ENCODE measurements at places on chromosomes 2 and 18. TPM values are rescaled to one million over a fixed set of nuclear protein-coding genes. Genes with fewer than 3 reads are reported as not detected.
A peak's percentile ranks its signal among the peaks of the same experiment; 100 is the strongest.

DNA sequence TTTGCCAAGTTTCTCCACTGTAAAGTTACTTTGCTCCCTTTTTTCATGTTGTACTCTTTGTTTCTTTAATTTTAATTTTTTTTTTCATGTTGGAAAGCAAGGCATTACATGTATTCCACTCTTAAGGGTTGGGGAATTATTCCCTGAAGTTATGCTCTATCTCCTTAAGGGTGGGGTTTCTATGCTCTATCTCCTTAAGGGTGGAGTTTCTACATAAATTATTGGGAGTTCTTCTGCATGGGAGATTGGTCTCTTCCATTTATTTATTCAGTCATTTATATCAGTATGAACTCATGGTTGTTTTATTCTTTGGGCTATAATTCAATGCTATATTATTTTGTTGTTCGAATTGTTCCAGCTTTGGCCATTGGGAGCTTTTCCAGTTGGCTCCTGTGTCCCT is 11.2 kb downstream of the MRPL33 start:
- DNase-seq, result no peak

The BOLL gene
- total RNA-seq, result not detected

The RAB6C gene
- not detected for total RNA-seq

The ITGB6 gene
- total RNA-seq, result not detected

The AGXT gene
- not detected for total RNA-seq

GRCh38 chr2:17460371-17461086 is 57.7 kb downstream of the RAD51AP2 start:
- no peak for DNase-seq

DNA sequence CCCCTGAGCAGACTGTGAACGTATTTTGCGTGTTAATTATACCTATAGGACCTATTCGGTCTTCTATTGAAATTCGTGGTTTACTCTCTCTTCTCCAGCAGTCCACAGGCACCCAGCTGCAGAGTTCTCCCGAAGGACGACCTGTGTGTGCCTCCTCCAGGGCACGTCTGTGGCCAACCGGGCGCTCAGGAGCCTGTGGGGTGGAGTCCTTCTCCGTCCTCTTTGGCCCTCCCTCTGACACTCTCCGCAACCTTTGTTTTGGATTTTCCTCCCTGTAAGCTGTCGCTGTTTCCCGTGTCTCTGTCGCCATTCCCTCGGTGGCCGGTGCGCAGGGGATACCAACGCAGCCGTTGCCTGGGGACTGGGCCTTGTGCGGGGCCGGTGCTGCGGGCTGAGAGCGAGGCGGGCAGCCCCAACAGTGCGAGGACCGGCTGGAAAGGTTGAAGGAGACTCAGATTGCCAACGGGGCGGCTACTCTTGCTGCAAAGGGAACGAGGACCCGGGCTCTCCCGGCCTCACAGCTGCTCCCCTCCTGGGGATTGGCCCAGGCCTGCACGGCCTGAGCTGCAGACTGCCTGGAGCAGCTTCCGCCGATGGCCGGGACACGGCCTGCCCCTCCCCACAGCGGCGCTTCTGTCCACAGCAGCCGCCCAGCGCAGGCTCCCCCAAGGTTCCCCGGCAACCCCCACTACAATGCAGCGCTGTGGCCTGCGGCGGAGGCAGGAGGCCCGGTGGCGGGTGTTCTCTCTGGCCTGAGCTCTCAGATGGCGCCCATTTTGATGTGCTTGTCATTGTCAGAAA is 221.0 kb downstream of the MTX2 start:
- DNase-seq, result no peak

- DNase-seq, result no peak
Observed at GRCh38 chr2:143905587-143905986, 614.3 kb downstream of the ZEB2 start.

DNA sequence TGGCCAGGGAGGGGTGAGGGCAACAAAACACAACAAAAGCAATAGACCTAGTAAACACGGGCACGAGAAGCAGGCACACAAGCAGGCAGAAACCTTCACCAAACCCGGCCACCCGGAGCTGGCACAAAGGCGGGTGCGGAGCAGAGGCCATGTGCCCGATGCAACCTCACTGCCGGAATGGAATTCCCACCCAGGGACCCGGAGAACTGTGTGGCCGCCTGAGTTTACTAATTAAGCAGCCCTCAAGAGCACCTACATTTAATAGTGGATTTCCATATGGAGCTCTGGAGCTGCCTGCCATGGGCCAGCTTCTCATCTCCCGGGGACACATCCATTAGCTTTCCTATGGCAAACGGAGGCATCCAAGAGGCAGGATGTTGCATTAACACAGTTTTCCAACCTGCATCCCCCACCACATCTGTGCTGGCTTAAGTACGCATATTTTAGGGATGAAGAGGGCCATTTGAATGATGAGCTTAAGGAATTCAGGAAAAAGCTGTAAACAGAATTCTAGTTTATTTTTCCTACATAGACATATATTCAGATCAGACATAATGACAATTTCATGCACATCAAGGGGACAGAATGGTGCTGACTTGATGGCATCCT is 104.5 kb upstream of the SMIM21 start:
- DNase-seq, result no peak

The IL36A gene
- not detected for total RNA-seq

GRCh38 chr2:25056098-25056821 is 14.4 kb downstream of the EFR3B start:
- no peak for DNase-seq

DNA sequence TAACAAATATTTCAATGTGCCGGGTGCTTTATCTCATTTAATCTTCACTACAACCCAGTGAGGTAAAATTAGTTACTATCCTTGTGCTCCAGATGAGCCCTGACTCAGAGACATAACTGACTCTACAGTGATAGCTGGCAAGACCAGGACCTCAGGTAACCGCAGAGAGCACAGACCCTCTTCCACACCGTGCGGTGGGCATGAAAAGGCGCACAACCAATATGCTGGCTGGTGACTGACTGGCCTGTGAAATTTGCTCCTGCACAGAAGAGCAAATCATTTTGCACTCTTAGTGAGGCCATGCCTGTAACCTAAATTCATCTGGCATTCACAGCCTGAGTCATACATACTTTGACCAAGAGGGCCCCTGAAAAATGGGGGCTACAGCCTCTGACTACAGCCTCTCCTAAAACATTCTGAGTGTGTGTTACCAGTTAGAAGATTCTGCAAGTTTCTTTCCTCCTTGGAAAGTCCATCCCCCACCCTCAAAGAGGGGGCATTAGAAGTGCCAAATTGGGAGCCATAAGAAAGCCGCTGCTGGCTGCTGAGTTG is 22.4 kb upstream of the MSGN1 start:
- DNase-seq, result no peak

GRCh38 chr2:234156326-234156725 is 105.8 kb downstream of the SPP2 start:
- no peak for DNase-seq

DNA sequence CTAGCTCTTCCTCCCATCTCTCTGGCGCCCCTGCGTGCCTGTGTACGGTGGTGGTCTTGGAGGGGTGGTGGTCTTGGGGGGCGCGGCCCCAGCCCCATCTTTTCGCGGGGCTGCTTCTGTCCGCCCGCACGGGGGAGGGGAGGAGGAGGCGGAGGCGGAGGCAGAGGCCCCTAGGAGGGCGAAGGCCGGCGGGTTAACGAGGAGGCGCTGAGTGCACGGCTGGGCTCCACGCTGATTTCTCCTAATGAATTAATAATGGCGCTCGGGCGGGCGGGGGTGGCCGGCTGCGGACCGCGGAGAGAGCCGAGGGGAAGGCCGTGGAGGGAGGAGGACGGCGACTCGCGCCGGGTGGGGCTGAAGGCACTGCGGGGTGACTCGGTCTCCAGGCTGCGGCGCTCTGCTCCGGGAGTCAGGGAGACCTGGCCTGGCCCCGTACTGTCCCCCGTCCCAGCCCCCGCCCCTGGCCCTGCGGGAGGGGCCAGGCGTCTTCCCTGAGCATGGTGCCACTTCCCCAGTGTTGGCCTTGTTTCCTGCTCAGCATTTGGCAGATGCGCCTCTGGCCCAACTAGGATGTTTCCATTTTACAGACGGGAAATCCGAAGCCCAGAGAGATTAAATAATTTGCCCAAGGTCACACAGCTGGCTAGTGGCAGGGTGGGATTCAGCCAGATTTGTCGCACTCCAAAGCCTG is 6.0 kb downstream of the GAREM2 start:
- DNase-seq, result peak; percentile 26

The HOXD4 gene
- total RNA-seq, result 2.5 TPM
